ENCODE measurements at places on chromosomes 2 and 18. TPM values are rescaled to one million over a fixed set of nuclear protein-coding genes. Genes with fewer than 3 reads are reported as not detected.

- H3K27ac ChIP-seq = no peak overlapping the region
- no peak overlapping the region for H3K4me3 ChIP-seq
- no peaks in the 10 kb centered on the region for H3K27me3 ChIP-seq
- DNase-seq = no peak
Observed at GRCh38 chr18:48324651-48325050, 84.5 kb downstream of the ZBTB7C start.

Gene USP40
- 20.4 TPM for total RNA-seq

DNA sequence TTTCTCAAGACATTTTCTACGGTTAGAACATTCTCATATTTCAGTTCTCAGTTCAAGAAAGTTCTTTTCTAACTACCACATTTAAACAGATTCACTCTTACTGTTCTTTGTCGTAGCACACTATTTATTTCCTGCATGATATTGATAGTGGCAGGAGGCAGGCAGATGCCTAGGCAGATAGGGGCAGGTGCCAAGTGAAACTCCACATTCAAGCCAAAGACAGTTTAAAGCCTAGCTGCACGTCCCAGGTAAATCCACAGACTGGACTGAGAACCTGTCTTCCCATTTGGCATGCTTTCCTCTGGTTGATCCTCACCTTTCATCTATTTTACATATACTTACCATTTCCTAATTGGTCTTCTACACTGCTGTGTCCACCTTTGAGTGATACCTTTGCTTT lies 359.3 kb downstream of the TMX3 start:
- no peaks in the 10 kb centered on the region for H3K36me3 ChIP-seq
- no peak for DNase-seq
- no peak overlapping the region for H3K4me3 ChIP-seq
- H3K27ac ChIP-seq = no peak overlapping the region
- no peaks in the 10 kb centered on the region for H3K27me3 ChIP-seq

GRCh38 chr2:232336981-232337720 lies 41.4 kb upstream of the ALPP start:
- H3K27ac ChIP-seq = no peak overlapping the region
- no peak for DNase-seq
- H3K36me3 ChIP-seq = peaks cover 8% of the 10 kb centered on the region
- no peaks in the 10 kb centered on the region for H3K4me1 ChIP-seq
- no peaks in the 10 kb centered on the region for H3K27me3 ChIP-seq

DNA sequence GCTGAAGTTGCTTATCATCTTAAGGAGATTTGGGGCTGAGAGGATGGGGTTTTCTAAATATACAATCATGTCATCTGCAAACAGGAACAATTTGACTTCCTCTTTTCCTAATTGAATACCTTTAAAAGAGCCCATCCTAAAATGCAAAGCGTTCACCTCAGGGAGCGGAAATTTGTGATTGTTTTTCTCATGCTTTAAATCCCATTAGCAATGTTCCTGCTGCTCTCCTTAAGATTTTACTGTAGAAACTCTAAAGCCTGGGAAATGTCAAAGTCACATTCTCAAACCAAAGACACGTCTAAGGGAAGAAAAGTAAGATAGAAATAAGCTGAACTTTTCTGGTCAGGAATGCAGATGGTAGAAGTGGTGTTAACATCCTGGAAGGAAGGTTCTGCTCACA lies 285.8 kb upstream of the MAP2 start:
- H3K4me3 ChIP-seq = no peak overlapping the region
- H3K4me1 ChIP-seq = no peaks in the 10 kb centered on the region
- H3K27me3 ChIP-seq = no peaks in the 10 kb centered on the region
- H3K36me3 ChIP-seq = no peaks in the 10 kb centered on the region
- DNase-seq = no peak
- no peak overlapping the region for H3K27ac ChIP-seq

Gene SLC23A3
- 5.4 TPM for total RNA-seq

DNA sequence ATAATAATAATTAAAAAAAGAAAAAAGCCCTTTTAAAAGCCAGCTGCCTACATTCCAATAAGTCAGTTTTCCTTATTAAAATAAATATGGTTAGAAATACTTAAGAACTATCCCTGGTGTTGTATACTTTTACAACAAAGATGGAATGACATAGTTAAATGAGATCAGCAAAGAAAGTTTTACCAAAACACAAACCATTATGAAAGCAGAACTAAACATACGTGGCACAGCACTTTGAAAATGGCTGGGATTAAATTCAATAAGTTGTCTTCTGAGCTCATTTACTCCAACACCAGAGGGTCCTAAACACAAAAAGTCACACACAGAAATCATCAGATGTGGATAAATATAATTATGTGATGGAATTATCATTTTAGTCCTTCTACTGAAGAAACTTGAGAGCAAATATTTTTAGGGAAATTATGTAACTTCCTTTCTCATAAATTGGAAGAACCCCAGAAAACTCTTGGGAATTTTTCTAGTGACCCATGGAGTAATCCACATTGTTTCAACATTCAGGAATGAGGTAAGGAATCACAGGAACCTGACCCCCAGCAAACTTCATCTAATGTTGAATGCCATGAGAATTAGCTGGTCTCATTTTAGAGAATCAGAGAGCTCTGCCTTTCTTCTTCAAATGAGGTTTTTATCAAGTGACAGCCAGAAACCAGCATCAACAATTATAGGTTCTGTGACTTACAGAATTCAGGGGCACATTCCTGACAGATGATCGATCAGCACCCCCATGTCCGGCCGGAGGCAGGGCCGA lies 11.5 kb upstream of the TMEM237 start:
- no peaks in the 10 kb centered on the region for H3K36me3 ChIP-seq
- no peak overlapping the region for H3K4me3 ChIP-seq
- H3K4me1 ChIP-seq = peaks cover 9% of the 10 kb centered on the region
- H3K27me3 ChIP-seq = no peaks in the 10 kb centered on the region

- H3K4me3 ChIP-seq = no peak overlapping the region
- DNase-seq = no peak
- no peaks in the 10 kb centered on the region for H3K27me3 ChIP-seq
- no peak overlapping the region for H3K27ac ChIP-seq
- H3K4me1 ChIP-seq = no peaks in the 10 kb centered on the region
- H3K36me3 ChIP-seq = no peaks in the 10 kb centered on the region
Observed at GRCh38 chr2:209762563-209762962, 9.1 kb upstream of the UNC80 start.

Gene DDX18
- total RNA-seq = 88.7 TPM

Gene PPP4R1
- 36.6 TPM for total RNA-seq

- no peak for DNase-seq
- no peak overlapping the region for H3K27ac ChIP-seq
- H3K4me1 ChIP-seq = peaks cover 3% of the 10 kb centered on the region
- H3K27me3 ChIP-seq = no peaks in the 10 kb centered on the region
Observed at GRCh38 chr2:102396012-102396411, 26.9 kb upstream of the IL18RAP start.

- H3K4me1 ChIP-seq = no peaks in the 10 kb centered on the region
- DNase-seq = no peak
- no peak overlapping the region for H3K27ac ChIP-seq
- no peak overlapping the region for H3K4me3 ChIP-seq
- H3K36me3 ChIP-seq = no peaks in the 10 kb centered on the region
Observed at GRCh38 chr18:4333043-4333442, 122.1 kb downstream of the DLGAP1 start.

Gene CNGA3
- not detected for total RNA-seq

Gene GALNT13
- not detected for total RNA-seq

DNA sequence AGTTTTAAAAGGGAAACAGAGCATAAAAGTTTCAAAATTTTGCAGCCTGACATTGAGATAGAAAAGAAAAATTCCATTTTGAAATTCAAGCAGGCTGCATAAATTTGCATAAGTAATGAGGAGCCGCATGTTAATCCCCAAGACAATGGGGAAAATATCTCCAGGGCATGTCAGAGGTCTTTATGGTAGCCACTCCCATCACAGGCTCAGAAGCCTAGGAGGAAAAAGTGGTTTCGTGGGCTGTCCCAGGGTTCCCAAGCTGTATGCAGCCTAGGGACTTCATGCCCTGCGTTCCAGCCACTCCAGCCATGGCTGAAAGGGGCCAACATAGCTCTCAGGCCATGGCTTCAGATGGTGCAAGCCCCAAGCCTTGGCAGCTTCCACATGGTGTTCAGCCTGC lies 108.8 kb downstream of the SLC4A10 start:
- no peak overlapping the region for H3K27ac ChIP-seq
- no peaks in the 10 kb centered on the region for H3K27me3 ChIP-seq
- no peaks in the 10 kb centered on the region for H3K4me1 ChIP-seq
- H3K36me3 ChIP-seq = no peaks in the 10 kb centered on the region

DNA sequence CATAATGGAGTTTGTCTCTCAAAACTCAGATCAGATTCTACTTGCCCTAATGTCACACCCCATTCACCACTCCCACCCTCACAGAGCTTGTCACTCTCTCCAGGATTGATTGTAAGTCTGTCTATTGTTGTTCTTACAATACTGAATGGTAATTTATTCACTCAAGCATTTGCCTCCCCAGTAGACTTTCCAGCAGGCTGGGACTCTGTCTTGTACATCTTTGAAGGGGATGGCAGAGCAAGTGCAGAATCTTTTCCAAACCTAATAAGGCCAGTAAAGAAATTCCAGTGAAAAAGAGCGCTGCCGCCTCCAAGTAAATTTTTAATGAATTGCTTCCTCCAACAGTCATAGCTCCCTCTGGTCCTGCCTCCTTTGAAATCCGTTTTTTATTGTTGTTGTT lies 56.9 kb downstream of the RBM43 start:
- H3K4me3 ChIP-seq = no peak overlapping the region
- H3K27me3 ChIP-seq = no peaks in the 10 kb centered on the region
- H3K36me3 ChIP-seq = no peaks in the 10 kb centered on the region
- H3K27ac ChIP-seq = no peak overlapping the region

- DNase-seq = no peak
- no peaks in the 10 kb centered on the region for H3K36me3 ChIP-seq
- no peak overlapping the region for H3K4me3 ChIP-seq
- H3K27me3 ChIP-seq = no peaks in the 10 kb centered on the region
- no peaks in the 10 kb centered on the region for H3K4me1 ChIP-seq
- H3K27ac ChIP-seq = no peak overlapping the region
Observed at GRCh38 chr2:63023444-63023843, 27.2 kb upstream of the OTX1 start.

Gene ZNF396
- total RNA-seq = 0.88 TPM

Gene COL5A2
- total RNA-seq = 1.5 TPM

DNA sequence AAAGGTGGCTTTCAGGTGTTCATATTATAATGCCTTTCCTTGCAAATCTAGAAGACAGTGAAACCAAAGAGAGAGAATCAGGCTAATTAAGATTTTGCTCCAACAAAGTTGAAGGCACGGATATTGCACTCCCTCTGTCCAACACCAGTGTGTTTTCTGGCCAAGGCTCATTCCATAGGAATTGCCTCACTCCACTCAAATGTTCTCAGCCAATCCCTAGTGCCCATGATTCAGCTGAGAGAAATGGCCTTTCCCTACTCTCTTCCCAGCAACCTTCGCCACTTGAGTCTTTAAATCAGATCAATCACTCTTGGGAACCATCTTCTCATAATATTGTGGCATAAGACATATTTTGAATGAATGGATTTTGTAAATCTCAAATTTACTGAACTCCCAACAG lies 768.2 kb upstream of the ACVR2A start:
- no peaks in the 10 kb centered on the region for H3K4me1 ChIP-seq
- H3K36me3 ChIP-seq = no peaks in the 10 kb centered on the region
- no peaks in the 10 kb centered on the region for H3K27me3 ChIP-seq
- DNase-seq = no peak
- H3K4me3 ChIP-seq = no peak overlapping the region

- peaks cover 84% of the 10 kb centered on the region for H3K36me3 ChIP-seq
- no peaks in the 10 kb centered on the region for H3K27me3 ChIP-seq
- no peak overlapping the region for H3K27ac ChIP-seq
- DNase-seq = no peak
- H3K4me3 ChIP-seq = no peak overlapping the region
- peaks cover 41% of the 10 kb centered on the region for H3K4me1 ChIP-seq
Observed at GRCh38 chr2:172484253-172484652, 56.9 kb downstream of the ITGA6 start.

DNA sequence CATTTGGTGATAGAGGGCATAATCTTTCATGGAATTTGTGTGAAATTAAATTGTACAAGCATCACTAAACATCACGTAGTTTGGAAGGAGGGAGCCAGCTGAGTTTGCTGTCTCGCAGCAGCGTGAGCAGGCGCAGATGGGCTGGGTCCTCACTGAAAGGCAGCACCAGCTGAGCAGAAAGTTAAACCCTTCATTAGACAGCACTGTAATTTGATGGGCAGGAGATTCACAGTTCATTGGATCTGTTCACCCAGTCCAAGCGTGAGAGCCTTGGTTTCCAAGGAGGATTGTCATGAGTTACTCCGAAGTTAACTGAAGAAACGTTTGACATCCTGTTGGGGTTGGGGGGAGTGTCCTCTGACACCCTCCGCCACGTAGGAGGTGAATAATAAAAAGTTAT lies 89.8 kb upstream of the NFATC1 start:
- no peaks in the 10 kb centered on the region for H3K27me3 ChIP-seq
- no peak overlapping the region for H3K4me3 ChIP-seq
- no peak for DNase-seq

Gene ELOA2
- not detected for total RNA-seq

DNA sequence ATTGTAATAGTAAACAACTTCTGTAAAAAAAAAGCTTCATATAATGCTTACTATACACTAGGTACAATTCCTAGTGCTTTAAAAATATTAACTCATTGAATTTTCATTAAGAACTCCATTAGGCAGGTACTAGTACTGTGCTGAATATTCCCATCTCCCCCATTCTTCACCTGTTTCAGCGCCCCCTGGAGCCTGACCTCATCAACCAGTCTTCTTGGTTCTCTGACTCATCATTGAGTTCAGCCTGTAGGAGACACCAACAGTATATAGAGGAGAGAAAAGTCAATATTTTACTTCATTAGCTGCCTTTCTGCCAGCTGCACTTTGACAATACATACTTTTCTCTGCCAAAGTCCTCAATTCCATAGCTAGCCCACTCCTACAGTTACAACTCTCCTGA lies 1009.9 kb upstream of the KLHL29 start:
- H3K4me1 ChIP-seq = no peaks in the 10 kb centered on the region
- H3K36me3 ChIP-seq = no peaks in the 10 kb centered on the region
- DNase-seq = no peak
- H3K27me3 ChIP-seq = no peaks in the 10 kb centered on the region

Gene IL36G
- not detected for total RNA-seq

DNA sequence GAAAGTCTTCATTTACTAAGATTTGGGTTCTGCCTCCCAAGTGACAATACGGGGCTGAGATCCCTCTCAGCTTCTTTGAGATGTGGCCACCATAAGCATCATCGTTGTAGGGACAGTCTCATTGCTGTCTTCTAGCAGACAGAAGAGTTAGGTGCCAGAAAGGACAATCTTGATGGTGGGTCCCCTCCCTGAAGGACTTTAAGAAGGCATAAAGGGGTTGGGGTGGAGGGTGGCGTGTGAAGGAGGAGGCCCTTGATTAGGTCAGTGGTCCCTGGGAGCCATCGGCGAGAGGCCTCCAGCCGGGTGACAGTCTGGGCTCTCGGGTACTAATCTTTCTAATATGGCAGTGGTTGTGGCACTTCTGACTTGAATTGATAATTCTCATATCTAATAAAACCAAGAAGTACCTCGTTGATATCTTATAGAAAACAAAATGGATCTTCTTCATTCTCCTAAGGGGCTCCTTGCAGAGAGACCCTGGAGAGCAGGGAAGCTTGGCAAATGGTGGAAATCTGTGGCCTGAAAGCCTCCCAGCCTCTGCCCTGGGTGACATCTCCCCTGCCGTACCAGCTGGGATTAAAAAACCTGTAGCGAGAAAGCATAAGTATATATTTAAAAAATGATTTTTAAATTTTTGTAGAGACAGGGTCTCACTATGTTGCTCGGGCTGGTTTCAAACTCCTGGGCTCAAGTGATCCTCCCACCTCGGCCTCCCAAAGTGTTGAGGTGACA lies 7.2 kb upstream of the PSMD1 start:
- DNase-seq = no peak
- H3K4me1 ChIP-seq = peaks cover 3% of the 10 kb centered on the region
- H3K27me3 ChIP-seq = peaks cover 2% of the 10 kb centered on the region
- H3K27ac ChIP-seq = no peak overlapping the region
- no peaks in the 10 kb centered on the region for H3K36me3 ChIP-seq
